ENCODE measurements at places on chromosomes 7 and 10.

DNA sequence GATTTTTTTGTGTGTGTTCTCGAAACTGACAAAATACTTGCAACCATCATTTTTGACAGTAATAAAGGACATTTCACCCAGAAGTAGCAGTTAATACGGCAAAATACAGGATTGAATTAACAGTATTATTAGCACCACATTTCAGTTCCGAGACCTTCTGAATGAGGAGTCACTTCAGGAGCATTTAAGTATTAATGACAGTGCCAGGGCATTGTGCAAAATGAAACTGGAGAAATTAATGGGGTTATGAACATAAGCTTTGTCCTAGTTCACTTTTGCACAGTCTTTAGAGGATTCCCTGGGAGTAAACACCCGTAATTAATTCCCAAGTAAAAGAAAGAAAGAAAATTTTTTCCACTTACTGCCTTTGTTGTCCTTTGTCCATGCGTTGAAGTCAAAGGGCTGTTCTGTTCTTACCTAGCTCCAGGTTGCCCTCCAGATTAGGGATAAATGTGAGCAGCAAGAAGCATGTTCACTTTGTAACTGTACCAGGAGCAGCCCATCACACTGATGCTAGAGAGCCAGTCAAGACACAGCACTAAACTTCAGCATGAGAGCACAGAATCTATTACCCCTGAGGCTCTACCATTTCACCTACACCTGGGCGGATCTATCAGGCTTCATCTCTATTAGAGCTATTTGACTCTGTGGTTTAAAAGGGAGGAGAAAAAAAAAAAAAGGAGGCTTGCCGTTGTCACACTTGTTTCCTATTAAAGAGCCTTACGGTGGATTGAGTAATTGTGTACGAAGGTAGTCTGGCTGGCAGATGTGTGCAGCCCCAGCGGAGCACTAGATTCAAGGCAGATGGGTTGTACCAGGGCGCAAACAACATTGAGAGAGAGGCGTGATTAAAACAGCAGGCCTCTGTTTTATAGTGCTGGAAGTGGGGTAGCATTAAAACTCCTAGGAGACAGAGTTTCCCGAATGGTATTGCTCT, 297.8 kb upstream of the SEMA3A start:
- no peak for DNase-seq

DNA sequence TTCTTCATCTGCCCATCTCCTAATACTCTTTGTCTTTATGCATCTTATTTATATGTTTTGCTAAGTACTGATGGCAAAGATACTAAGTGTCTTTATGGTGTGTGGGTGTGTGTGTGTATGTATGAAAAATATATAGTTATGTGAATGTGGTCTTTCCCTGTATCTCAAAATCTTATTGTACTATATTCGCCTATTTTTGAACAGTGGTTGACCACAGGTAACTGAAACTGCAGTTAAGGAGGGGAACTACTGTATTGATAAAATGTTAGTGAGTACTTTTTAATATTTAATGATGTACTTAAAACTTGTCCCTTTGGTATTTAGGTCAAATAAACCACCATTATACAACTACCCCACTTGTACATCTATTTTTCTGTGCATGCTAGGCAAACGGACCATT, 85.9 kb downstream of the ADD3 start:
- DNase-seq = no peak

DNA sequence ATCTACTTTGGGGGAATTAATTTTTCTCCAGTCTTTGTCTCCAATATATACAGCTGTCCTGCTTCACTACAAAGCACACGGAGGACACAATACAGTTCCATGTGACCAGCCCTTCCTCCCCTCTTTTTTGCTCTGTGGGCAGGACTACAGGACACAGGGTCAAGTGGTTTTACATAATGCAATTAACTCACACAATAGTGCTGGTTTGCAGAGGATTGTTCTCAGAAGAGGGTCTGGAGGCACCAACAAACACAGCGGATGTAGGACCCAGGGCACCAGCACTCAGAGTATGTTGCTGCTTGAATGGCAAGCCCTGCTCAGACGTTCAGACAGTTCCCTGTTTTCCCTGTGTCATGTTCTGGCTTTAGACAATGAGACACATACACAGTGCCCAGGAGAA, 52.0 kb upstream of the NPTX2 start:
- no peak for DNase-seq

DNA sequence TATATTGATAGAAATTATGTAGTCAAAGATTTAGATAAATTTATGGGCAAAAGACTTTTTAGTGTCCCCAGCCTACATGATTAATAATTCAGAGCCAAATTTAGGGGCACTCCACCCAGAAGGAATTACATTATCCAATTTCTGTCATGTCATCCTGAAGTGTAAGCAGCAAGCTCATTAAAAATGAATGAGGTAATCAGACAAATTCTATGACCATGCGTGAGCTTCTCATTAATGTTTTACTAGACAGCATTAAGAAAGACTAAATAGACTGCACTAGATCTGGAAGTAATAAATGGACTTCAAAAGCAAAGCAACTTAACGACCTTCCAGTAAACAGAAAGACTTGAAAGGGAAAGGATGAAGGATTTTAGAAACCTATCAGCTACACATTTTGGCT, 22.7 kb upstream of the TRUB1 start:
- DNase-seq = no peak

DNA sequence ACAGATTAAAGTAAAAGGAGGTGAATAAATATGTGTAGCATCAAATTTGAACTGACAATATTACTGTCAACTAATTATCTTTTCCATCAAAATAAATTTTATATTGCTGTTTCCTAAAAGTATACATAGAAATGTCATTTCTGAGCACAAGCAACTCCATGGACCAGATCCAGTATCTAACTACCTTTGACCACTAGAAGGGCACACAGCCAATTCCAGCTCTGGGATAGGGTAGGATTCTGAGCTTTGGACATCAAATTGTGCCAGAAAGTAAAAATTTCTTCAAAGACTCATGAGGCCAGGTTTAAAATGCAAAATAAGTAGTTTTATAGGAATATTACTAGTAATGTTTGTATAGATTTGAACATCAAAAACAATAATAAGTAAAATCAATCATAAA, 29.7 kb downstream of the AKR1C3 start:
- DNase-seq = no peak

Measured in stimulated activated CD4-positive, alpha-beta T cell treated with anti-CD3 and anti-CD28 coated beads, Interleukin-4, amount 100 ng/mL, for 24 hours (primary cell).